ENCODE measurements at places on chromosomes 3 and 15. TPM values are rescaled to one million over a fixed set of nuclear protein-coding genes. Genes with fewer than 3 reads are reported as not detected.

BAHD1 gene
- 12.4 TPM for total RNA-seq

SPRED1 gene
- total RNA-seq, result 38.5 TPM

IL17RD gene
- total RNA-seq, result 13.2 TPM

PHLDB2 gene
- 89.5 TPM for total RNA-seq

PDCD10 gene
- total RNA-seq, result 55.6 TPM

IMP3 gene
- total RNA-seq, result 168 TPM

LIPH gene
- not detected for total RNA-seq

SERPINI2 gene
- total RNA-seq, result 2.7 TPM

CLDN18 gene
- total RNA-seq, result not detected

GFM1 gene
- total RNA-seq, result 91.4 TPM

PRRT3 gene
- total RNA-seq, result 2.8 TPM

STX19 gene
- total RNA-seq, result not detected

COL6A5 gene
- not detected for total RNA-seq

NMB gene
- 18.4 TPM for total RNA-seq

CHST2 gene
- total RNA-seq, result 7.3 TPM

PRR20G gene
- total RNA-seq, result not detected

SLC51A gene
- not detected for total RNA-seq

FBXL2 gene
- total RNA-seq, result 13.5 TPM

DTX3L gene
- 24.0 TPM for total RNA-seq

CSPG5 gene
- 1.3 TPM for total RNA-seq

NTRK3 gene
- 0.75 TPM for total RNA-seq

PLD1 gene
- total RNA-seq, result 35.4 TPM

PRTG gene
- 1.8 TPM for total RNA-seq

KY gene
- 0.09 TPM for total RNA-seq

ZNF660 gene
- 2.0 TPM for total RNA-seq

SLC9C1 gene
- total RNA-seq, result 0.19 TPM

DUOX1 gene
- 1.4 TPM for total RNA-seq

ONECUT1 gene
- 0.38 TPM for total RNA-seq

CRBN gene
- 137 TPM for total RNA-seq

MAP6D1 gene
- 2.8 TPM for total RNA-seq

PARP15 gene
- 6.8 TPM for total RNA-seq

SYNM gene
- 49.7 TPM for total RNA-seq

Data from omental fat pad (tissue), 4 donors.